ENCODE measurements at places on chromosomes 3 and 15.
A peak's percentile ranks its signal among the peaks of the same experiment; 100 is the strongest.

DNA sequence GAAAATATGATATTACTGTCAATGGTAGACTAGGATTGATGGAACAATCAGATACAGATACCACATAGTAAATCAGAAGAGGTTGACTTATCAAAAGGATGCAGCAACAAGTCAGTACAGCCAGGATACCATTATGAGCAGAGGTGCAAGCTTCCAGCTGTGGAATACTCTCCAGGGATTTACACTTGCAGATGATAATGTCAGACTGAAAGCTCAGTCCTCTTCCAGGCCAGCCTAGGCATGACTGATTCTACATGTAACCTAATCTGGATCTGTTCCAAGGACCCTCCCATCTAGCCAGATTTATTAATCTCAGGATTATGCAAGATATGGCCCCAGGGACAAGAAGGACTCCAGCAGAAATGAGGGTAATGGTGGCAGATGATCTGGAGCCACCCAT, 8.2 kb downstream of the FILIP1L start:
- DNase-seq = no peak

DNA sequence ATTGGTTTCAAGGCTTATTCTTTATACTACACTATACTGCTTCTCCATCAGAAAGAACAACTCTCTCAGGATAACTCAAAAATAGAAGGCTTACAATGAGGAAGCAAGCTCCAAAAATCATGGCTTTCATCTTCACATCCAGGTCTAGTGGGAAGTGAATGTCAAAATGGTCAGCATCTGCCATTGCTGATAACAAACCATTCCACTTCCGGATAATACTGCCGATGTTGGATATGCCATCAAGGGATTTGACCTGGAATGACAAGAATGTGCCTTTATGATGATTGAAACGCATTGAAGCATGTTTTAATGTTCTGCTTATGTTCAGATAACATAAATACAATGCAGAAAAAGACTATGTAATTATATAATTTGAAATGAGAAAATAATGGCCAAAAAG, 34.0 kb upstream of the PLOD2 start:
- no peak for DNase-seq

DNA sequence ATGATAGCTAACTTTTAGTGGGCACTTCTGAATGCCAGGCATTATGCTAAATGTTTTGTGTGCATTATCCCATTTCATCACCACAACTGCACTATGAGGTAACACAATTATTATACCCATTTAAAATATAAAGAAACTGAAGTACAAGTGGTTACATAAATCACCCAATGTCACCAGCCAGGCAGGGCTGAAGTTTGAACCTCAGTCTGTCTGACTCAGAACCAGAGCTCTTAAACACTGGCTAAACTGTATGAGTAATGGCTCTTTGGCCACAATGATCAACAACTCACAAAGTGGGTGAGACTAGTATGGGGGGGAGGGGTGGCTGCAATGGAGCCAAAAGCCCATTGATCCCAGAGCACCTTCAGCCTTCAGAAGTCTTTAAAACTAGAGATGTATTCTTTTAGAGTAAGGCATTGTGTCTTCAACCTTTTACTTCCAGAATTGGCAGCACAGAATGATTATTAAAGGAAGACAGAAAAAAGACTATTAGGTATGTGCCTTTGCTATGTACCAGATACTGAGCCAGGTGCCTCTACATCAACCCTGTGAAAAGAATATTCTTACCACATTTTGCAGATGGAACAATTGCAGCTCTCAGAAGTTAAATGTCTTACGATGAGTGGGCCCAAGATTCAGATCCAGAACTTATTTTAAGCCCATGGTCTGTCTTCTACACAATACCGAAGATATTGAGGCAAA, 166.9 kb downstream of the UACA start:
- no peak for DNase-seq

- DNase-seq = no peak
Observed at GRCh38 chr15:23049984-23050628, 10.7 kb upstream of the TUBGCP5 start.

DNA sequence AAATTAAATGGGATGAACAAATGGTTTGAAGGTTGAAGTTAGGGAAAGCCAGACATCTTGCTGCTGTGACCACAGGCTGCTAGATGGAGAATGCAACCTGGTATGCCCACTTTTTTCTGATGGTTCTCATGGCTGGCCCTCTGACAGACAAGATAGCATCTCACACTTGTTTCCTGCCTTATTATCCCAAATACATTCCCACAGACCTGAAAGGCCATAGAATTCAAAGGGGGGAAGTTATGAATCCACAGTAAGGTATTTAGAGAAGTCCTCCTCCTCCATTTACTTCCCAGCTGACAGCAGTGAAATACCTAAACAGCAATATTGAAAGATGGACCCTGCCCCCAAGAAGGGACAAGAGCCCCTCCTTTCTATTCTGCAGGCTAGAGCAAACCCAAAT, 32.4 kb downstream of the LEO1 start:
- no peak for DNase-seq

- DNase-seq = peak; percentile 41
Observed at GRCh38 chr15:49421991-49422390, 1.1 kb upstream of the FGF7 start.

GRCh38 chr3:44529927-44530326, 25.1 kb upstream of the ZKSCAN7 start:
- no peak for DNase-seq

DNA sequence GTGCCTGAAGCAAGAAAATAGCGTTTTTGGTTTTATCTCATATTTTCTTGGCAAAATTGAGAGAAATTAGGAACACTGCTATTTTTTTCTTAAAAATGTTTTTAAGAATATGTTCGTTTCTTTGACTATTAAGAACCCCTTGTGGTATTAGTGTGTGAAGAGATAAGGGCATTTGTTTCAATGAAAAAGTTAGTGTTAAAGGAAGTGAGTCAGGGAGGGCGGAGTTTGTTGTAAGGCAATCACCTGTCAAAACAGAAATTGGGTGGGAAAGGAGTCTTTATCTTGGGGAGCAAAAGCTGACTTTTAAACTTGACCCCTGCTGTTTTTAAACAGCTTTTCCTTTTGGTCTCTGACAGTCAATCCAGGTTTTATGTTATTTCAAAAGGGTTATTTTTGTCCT, 4.2 kb downstream of the RAP2B start:
- DNase-seq = peak; percentile 70

DNA sequence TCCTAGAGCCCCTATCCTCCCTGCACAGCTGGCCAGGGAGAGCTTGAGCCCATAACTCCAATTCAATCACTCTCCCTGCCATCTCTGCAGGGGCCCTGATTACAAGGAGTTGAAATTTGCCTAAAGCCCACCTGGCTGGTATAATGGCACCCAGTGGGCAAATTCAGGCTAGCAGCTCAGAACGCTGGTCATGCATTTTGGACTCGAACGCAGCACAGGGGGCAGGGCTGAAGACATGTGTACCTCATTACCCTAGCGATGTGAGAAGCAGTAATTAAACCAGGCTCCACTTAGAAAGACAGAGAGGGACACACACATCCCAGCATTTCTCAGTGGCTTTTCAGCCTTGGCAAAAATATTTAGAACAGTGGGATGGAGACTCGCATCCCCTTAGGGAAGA, 3.2 kb downstream of the INSYN1 start:
- no peak for DNase-seq

DNA sequence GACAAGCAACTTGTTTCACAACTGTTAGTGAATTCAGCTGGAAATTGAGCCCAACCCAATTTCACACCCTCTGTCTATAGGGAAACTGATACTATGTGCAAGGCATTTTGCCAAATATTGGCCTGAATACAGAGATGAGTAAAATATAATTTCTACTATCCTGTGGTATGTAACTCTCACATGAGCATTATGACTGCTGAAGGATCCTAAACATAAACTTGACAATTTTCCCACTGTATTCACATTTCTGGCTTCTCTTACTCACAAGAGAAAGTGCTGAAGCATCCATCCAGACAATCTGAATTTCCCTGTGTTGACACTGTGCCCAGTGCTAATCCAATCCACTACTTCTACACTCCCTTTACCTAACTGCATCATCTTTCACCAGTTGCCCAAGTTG, 28.4 kb downstream of the SERPINI2 start:
- no peak for DNase-seq

GRCh38 chr3:112602217-112602838, 38.6 kb downstream of the CCDC80 start:
- no peak for DNase-seq

DNA sequence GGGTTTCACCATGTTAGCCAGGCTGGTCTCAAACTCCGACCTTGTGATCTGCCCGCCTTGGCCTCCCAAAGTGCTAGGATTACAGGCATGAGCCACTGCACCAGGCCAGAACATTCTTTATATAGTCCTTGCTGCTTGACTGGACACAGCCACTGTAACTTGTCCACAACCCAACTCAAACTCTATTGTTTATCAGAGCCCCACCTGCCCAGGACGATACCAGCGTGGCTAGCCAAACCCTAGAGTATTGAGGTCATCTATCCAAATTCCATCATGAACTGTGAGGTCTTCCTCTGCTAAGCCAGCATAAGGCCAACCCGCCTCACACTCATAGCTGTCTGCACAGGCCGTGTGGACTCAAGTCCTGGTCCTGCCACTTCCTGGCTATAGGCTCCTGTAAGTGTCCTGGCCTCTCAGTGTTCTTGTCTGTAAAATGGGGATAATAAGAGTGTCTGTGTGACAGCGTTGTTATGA, 63.9 kb downstream of the DAPK2 start:
- no peak for DNase-seq

GRCh38 chr15:41661518-41662225, 1.5 kb downstream of the MGA start:
- peak; percentile 33 for DNase-seq

- no peak for DNase-seq
Observed at GRCh38 chr15:58583171-58583908, 151.5 kb downstream of the LIPC start.

DNA sequence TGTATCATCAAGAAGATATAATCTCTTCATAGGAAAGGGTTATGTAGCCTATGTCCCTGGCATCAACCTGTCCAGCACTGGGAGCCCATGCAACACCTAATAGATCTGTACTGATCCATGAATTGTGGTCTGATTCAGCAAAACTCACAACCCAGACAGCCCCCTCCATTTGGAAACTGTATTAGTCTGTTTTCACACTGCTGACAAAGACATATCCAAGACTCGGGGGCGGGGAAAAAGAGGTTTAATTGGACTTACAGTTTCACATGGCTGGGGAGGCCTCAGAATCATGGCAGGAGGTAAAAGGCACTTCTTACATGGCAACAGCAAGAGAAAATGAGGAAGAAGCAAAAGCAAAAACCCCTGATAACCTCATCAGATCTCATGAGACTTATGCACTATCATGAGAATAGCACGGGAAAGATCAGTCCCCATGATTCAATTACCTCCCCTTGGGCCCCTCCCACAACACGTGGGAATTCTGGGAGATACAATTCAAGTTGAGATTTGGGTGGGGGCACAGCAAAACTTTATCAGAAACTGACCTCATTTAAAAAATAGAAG, 83.3 kb downstream of the TRIM42 start:
- no peak for DNase-seq

DNA sequence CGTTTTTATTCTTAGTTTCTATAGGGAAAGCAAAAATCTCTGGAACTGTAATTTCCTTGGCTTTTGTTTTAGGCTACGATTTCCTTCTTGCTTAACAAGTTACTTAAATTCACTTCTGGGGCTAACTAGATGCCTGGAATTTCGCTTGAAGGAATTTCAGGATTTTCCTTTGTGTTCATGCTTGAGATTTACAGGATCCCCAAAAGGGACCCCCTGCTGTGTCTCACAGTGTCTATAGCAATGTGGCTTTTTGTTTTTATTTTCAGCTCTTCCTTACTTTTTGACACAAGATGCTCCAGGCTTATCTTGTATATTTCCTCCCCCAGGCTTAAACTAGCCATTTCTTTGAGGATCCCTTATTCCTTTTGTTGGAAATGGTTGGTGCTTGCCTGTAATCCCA, 95.5 kb upstream of the DPPA4 start:
- DNase-seq = no peak

DNA sequence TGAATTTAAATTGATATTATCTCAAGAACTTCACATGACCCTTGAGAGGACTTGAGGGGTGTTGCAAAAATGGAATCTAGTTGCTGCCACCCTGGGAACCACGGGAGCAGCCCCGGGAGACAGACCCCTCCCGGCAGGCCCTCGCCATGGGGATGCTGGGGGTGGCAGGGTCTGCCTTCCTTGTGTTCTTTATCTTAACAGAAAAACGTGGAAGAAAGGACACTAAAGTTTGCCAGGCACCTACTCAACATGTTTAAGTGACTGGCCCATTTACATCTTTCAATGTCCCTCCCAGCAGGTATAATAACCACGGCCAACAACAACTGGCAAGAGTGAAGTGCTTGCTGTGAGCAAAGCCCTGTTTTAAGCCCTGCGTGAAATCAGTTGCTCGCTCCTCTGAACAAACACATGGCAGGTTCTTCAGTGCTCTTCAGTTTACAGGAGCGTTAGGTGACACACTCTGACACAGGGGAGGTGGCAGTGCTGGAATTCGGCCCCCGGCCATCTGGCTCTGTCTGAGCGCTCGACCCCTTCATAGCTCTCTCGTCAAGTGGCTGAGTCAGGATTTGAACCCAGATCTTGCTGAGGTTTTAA, 112.5 kb downstream of the ASB7 start:
- DNase-seq = no peak

Measured in hematopoietic multipotent progenitor cell treated with erythropoietin and hydrocortisone succinate and interleukin-3 and kit ligand, for 15 days (in vitro differentiated cells).